Smooth muscle cell of bladder (primary cell): ENCODE measurements at places on chromosomes 7 and 10. TPM values are rescaled to one million over a fixed set of nuclear protein-coding genes. Genes with fewer than 3 reads are reported as not detected.

PITX3 gene
- 0.14 and 0.18 TPM in 2 replicates for total RNA-seq

C10orf71 gene
- total RNA-seq: not detected in 2 replicates

SRRM3 gene
- total RNA-seq: 1.1 and 2.0 TPM in 2 replicates

ASZ1 gene
- not detected in 2 replicates for total RNA-seq

ZNF716 gene
- total RNA-seq: under 0.01 TPM in 1 of 2 replicates, not detected in the other

EN2 gene
- under 0.01 TPM in 1 of 2 replicates, not detected in the other for total RNA-seq

ANKRD61 gene
- total RNA-seq: not detected in 2 replicates

IFIT1B gene
- not detected in 2 replicates for total RNA-seq

PRSS1 gene
- total RNA-seq: not detected in 2 replicates

LRRC4 gene
- total RNA-seq: 0.28 and 0.46 TPM in 2 replicates

BEND7 gene
- 5.0 and 5.1 TPM in 2 replicates for total RNA-seq

PDCD11 gene
- 25.6 and 28.8 TPM in 2 replicates for total RNA-seq
